SW480 (cell line): ENCODE measurements at places on chromosomes 2 and 18.

GRCh38 chr18:74268933-74269620, 22.7 kb downstream of the CYB5A start:
- no peak for DNase-seq

GRCh38 chr2:128638341-128639119, 319.9 kb upstream of the HS6ST1 start:
- no peak for DNase-seq

DNA sequence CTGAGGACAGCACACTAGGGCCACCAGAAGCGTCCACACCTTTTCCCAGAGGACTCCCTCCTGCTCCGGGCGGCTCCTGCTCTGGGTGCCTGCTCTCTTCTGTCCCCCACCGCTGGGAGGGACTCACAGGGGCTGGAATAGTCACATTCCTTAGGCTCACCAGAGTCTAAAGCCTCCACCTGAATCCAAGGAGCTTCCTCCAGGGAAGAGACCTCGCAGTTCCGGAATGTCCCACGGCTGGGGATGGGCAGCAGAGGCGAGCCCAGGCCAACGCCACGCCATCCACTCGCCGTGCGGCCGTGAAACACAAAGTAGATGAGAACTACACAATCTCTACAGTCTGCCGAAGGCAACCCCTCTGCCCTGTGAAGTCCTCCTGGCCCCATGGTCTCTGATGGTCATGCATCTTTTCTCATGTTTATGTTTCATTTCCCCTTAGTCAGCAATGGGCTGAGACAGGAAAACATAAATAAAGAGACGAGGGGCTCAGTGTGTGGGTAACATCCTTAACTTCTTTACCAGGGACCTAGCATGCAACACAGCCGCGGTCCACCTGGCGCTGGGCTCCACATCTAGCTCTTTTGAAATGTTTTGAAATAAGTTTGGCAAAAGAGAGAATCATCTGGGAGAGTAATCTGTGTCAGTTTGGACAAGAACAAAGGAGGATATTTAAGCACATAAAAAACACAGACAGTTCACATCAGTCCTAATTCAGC, 98.4 kb downstream of the PXDN start:
- no peak for DNase-seq

- no peak for DNase-seq
These were observed 8.6 kb upstream of the ZNF24 start for GRCh38 chr18:35352778-35353177.

GRCh38 chr2:132568656-132569055, 101.3 kb downstream of the LYPD1 start:
- DNase-seq: no peak

DNA sequence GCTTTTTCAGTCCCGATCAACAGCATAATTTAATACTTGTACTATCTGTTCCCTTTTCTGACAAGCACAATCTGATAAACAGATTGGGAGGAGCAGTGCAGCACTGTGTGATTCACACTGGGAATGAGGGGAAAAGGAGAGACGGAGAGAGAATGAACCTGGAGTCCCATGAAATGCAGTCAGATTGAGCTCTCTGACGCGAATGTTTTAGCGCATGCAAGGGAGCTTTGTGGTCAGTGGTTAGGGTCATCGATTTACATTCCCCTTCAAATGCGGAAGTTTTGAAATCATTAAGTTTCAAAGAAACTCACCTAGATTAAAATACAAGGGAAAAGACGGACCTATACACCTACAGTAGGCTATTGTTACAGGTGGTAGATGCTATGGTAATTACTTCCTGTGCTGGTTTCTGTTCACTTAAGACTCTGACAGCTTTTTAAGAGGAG, 99.6 kb downstream of the KCTD1 start:
- no peak for DNase-seq

GRCh38 chr2:224930124-224930523, 112.1 kb downstream of the DOCK10 start:
- no peak for DNase-seq

- DNase-seq: no peak
These were observed 247.4 kb downstream of the FBXO15 start for GRCh38 chr18:73900106-73900835.

DNA sequence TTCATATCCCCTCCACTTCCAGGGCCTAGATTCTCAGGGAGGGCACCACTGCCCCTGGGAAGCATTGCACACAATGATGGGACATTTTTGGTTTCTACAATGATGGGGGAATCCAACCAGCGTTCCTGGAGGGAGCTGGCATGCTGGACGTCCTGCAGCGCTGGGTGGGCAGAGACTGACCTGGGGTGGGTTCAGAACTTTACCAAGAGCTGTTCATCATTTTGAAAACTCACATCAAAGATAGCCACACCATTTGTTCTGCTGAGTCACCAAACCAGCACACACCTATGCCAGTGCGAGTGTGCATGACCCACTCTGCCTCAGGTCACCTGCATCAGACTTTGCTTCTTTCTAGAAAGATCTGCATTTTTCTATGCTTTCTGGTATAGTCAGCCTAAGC, 14.1 kb upstream of the ARMC9 start:
- no peak for DNase-seq

DNA sequence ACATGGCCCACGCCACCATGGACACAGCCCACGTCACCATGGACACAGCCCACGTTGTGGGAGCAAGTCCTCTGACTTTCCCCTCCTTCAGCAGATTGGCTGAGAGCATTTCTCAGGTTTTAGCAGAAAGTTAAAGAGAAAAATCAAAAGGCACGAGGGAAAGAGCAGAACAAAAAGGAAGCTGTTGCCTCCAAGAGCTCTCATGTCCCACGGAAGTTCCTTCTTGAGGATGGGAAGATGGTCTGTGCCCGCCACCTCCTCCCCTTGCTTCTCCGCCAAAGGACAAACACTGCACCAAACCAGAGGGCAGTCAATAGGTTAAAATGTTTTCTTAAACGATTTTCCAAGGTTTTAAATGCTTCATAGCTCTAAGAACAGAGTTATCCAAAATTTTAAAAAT, 148.4 kb downstream of the HDAC4 start:
- no peak for DNase-seq

GRCh38 chr2:43838560-43839267, at the start of the genes ABCG5 and ABCG8:
Gene ABCG5, minus strand, starts transcription at chr2:43838839. Its CDS starts 160 bp downstream, at chr2:43838679.
Gene ABCG8, plus strand, starts transcription at chr2:43838971. Its CDS starts 83 bp downstream, at chr2:43839054.
- DNase-seq: no peak

GRCh38 chr18:9731380-9731779, 23.3 kb downstream of the RAB31 start:
- DNase-seq: no peak

DNA sequence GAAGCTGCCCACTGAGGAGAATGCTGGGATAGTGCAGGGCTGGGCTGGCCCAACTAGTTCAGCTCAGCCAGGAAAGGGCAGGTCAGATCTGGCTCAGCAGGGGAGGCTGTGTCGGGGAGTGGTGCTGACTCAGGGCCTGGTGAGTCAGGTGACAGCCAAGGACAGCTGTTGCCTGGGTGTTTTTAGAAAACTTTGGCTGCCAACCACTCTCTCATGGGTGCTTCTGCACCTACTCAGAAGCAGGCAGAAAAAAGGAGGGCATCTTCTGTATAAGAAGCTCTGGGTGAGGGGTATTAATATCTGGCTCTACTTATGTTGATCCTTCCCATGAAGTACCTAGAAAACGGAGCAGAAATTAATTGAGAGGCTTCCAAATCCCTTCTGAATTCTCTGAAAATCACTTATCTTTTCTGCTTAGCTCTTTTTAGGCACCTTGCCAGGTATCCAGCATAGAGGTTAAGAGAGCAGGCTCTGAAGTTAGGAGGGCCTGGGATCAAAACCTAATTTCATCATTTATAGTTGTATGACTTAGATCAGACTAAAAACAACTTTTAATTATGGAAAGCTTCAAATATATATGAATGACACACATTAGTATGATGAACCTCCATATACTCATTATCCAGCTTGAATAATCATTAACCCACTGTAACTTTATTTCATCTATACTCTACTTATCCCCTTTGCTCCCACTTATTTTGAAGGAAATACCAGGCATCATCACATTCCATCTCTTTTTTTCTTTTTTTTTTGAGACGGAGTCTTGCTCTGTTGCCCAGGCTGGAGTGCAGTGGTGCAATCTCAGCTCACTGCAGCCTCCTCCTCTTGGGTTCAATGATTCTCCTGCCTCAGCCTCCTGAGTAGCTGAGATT, 15.5 kb upstream of the RAB10 start:
- peak; percentile 80 for DNase-seq

GRCh38 chr2:29782087-29782486, 139.3 kb downstream of the ALK start:
- no peak for DNase-seq

DNA sequence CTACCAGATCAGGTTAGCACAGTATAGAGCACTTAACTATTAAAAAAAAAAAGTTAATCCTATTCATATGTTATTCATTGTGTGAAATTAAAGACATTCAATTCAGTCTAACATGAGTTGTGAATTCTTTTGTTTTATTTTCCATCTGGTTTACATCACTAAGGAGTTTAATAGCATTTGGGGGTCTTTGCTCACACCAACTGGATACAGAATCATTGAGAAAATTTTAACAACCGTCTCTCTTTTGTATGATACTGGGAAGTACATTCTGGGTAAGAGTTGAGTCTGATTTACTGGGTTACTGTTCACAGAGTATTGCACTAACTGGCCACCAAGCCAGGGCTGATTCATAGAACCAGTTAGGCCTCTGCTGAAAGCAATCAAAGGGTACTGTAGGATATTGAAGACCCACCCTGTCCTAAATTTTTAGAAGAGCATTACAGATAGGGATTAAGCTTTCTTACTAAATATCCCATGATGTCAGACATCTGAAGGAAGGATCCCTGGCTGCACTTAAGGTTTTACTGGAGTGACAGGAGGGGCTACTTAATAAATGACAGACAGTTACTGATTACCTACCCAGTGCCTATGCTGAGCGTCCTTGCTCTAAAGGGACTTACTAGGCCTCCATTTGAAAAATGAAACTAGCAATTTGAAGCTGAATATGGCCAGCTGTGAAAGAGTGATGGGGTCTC, 387.9 kb downstream of the SETBP1 start:
- DNase-seq: no peak

DNA sequence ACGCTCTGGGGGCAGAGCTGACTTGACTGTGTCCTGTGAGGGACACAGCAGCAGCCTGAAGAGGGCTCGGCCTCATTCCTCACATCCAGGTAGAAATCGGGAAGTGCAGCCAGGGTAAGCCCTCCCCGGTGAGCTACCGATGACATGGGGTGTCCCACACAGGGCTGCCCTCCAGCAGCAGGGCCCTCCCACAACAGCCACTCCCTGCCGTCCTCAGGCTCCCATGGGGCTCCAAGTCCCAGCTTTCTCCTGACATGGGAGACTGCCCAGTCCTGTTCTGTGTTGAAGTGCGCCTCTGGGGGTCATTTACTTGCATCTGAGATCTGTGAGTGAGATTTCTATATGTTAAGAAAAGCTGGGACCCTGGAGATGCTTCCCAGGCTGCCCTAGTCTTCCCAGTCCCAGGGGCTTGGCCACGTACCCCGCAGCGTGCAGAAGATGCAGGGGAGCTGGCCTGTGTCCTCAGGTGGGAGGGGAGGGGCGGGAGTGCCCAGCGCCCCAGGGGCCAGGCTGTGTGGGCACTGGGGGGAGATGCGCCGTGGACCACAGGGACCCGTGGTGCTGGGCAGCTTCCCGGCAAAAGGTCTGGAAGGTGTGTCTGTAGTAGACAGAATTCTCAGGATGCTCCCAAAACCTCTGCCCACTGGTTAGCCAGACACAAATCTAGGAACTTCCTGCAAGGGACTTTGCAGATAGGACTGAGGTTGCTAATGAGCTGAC, 87.9 kb downstream of the FAM168B start:
- DNase-seq: no peak

DNA sequence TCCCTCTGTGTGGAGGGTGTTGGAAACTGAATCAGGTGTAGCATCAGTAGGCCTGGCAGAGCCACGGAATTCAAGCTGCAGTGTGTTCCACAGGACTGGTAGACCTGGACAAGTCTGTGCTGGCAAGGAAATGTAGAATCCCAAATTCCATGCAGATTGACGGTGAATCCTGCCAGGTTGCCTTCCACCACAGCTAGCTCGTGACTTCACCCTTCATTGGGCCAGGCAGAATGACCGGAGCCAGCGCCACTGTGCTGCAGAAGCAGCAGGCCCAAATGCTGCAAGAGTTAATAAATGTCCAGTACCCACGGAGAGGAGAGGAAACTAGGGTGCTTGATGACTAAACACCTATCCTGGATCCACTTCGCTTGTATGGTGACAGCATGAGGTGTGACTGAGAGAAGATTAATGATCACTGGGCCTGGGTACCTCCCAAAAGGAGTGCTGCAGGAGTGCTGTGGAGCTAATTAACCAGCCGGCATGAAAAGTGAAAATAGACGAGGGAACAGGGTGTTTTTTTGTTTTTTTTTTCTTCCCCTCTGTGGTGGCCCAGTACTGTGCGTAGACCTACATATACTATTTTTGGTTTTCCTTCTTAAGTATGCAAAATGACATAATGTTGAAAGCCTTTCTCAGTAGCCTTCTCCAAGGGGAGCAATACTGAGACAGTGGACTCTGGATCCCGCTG, 122.2 kb downstream of the TANC1 start:
- peak; percentile 11 for DNase-seq

- no peak for DNase-seq
These were observed 44.8 kb downstream of the KCMF1 start for GRCh38 chr2:85015653-85016360.

DNA sequence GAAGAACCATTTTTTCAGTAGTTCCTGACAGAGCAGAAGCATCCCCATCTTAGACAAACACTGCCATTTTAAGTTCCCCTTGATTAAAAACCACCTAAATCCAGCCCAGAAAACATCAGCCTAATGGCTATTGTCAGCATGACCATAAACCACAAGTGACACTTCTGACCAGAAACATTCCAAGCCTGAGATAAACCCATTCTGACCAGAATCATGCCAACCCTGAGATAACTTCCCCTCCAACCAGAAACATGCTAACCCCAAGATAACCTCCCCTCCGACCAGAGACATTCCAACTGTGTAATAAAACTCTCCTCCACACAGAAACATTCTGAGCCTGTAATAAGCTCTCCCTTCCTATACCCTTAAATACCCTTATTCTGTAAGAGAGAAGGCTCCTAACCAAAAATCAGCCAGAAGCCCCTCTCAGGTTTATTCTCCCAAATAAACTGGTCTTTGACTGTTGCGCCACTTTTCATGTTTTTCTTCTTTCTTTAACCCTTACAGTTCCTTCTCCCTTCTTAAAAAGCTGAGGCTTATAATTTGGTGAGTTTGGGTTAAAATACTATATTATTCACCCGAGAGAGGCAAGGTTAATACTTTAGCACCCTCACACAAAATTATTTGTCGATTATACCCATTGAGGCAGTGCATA, 149.7 kb downstream of the HNMT start:
- no peak for DNase-seq

DNA sequence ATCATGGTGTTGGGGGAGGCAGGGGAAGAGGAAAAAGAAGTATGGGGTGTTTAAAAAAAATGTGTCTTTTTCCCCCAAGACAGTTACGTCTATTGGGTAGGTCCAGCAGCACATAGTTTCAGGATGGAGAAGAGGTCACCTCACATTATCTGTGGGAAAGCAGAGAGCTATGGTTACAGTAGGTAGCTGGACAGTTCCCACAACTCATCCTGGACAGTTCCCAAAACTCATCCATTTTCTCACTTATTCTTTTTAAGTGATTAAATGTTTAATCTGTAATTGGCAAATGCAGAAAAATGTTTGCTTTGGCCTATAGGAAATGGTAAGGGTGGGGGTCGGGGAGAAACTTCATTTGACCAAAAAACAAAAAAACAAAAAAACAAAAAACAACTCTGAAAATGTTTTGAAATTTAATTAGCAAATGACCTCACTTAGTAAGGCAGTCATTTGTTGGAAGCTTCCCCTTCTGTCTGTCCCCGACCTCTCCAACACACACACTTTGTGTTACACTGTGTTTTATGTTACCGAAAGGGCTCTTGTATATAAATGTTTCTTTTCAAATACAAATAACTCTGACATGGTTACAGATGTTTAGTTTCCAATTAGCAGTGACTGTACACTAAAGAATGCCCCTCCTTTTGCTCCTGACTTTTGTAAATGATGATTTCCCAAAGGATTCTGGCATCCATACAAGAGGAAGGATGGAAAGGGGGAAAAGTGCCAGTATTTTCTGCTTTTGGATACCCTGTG, 173.3 kb upstream of the ZFP36L2 start:
- DNase-seq: no peak
